ENCODE measurements at places on chromosomes 1 and 21.

DNA sequence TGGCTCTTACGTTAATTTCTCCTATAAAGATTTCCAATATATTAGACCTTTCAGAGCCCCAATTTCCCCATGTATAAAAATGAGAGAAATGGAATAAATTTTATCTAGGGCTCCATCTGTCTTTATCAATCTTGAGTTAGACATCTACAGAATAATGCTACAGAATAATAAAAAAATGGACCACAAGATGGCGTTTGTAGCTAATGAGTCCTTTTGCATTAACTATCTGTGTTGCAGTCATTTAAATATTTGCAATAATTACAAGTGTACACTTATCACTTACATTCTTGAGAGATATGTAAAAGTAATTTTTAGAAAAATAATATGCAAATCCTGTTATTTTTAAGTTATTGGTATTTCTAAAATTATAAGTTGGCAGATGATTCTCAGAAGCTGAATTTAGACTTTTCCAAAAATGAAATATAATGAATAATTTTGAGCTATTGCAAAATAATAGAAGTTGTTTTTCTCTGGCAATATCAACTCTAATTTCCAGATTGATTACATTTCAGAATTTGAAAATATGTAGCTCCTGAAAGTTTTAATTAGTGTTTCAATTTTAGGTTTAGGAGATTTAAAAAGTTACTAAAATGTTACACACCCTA, 87.7 kb downstream of the SNX7 start:
- no peaks in the 10 kb centered on the region for H3K27me3 ChIP-seq
- H3K27ac ChIP-seq: no peak overlapping the region
- H3K36me3 ChIP-seq: no peaks in the 10 kb centered on the region
- H3K4me1 ChIP-seq: no peaks in the 10 kb centered on the region

- no peaks in the 10 kb centered on the region for H3K36me3 ChIP-seq
- peak; percentile 49 for DNase-seq
- peaks cover 10% of the 10 kb centered on the region for H3K4me1 ChIP-seq
- H3K4me3 ChIP-seq: peak overlapping the region; percentile 67
- H3K27ac ChIP-seq: no peak overlapping the region
Measured at GRCh38 chr1:212637902-212638301, 29.3 kb downstream of the ATF3 start.

DNA sequence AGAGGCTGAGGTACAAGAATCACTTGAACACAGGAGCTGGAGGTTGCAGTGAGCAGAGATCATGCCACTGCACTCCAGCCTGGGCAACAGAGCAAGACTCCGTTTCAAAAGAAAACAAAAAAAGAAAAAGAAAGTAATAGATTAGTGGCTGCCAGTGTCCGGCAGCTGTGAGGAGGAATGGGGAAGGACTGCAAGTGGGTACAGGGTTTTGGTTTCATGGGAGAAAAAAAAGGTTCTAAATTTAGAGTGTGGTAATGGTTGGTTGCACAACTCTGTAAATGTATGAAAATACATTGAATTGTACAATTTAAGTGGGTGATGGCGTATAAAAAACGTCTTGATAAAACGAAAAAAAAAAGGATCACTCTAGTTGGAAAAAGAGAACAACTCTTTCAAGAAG, 6.7 kb downstream of the TAF1A start:
- no peaks in the 10 kb centered on the region for H3K4me1 ChIP-seq
- peaks cover 4% of the 10 kb centered on the region for H3K36me3 ChIP-seq
- H3K27me3 ChIP-seq: no peaks in the 10 kb centered on the region
- DNase-seq: no peak
- no peak overlapping the region for H3K27ac ChIP-seq

DNA sequence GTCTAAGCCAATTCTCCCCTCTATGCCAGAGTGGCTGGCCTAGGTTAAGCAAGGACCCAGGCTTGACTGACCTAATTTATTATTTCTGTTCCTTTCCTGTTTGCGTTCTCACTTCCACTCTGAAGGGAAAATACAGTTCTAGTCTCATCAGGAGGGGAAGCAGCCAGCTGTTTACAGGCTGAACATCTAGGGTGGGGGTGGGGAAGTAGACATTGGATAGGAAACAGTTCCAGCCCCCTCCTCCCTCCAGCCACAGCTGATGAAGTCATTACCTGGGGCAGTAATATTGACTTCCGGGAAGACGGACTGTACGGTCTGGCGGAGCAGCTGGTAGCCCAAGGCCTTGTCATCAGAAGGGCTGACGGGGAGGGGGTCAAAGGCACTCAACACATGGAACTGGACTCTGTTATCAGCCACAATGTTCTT, 17.6 kb downstream of the PM20D1 start:
- no peak overlapping the region for H3K27ac ChIP-seq
- H3K4me1 ChIP-seq: peaks cover 3% of the 10 kb centered on the region
- H3K27me3 ChIP-seq: peaks cover 33% of the 10 kb centered on the region
- no peak for DNase-seq
- no peak overlapping the region for H3K4me3 ChIP-seq
- H3K36me3 ChIP-seq: no peaks in the 10 kb centered on the region

DNA sequence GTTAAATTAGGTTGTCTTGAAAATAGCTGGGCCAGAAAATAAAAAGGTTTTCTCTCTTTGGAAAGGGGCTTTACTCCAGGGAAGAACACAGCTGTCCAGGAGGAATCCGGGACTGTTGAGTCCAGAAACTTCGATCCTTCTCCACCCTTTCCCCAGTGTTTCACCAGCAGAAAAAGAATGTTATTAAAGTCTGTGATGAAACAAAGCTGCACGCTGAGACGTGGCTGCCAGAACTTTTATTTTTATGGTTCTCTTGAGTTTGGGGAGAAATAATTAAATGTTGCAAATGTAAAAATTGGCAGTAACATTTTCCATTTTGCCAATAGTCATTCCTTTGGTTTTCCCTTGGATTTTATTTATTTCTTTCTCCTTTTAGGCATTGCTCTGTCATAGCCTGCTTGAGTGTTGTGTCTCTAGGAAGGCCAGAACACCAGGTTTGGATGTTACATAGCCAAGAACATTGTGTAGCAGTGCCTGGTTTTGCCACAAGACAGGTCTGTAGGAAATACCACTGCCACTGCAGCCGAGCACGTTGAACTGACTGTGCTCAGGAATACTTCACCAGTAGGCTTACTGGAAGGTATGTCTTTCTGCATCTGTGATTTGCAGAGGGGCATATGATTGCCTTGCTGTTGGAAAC, 87.4 kb downstream of the ROR1 start:
- H3K4me1 ChIP-seq: peaks cover 4% of the 10 kb centered on the region
- H3K4me3 ChIP-seq: no peak overlapping the region
- H3K27ac ChIP-seq: no peak overlapping the region
- no peaks in the 10 kb centered on the region for H3K36me3 ChIP-seq

DNA sequence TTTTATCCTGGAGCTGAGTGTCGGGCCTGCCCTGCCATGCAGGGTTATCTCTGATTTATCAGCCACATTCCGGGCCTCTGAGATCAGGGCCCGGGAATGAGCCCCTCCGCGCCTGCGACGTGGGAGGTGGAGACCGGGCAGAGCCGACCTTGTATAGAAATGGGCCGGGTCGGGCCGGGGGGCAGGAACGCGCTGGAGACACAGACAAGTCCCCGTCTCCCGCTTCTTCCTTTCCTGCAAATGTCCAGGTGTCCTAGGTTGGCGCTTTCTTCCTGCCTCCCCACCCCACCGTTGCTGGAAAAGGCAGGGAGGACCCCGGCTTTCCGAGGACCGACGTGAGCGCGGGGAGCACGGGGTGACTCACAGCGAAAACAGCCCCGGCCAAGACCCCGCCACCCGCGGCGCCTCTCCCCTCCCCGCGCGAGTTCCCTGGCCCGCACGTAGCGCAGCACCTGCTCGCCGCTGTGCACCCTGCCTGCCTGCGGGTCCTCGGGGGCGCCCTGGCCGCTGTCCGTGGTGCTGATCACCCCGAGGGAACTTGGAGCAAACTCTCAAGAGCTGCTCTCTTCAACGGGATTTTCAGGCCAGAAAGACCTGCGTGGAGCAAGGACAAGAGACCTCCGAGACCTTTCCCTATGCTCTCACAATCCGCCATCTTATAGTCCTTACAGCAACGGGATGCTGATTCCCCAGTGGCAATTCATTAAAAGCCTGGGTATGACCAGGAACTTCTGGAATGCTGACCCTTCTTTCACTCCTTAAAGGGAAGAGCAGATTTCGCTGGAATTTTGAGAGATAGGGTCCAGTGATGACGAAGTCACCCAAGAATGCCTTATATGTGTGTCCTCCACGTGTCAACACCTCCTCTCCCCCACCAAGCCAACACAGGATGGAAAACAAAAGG, 475 bp upstream of the NPPB start:
- no peaks in the 10 kb centered on the region for H3K36me3 ChIP-seq

- H3K4me1 ChIP-seq: peaks cover 1% of the 10 kb centered on the region
- peak overlapping the region; percentile 84 for H3K27ac ChIP-seq
- H3K27me3 ChIP-seq: no peaks in the 10 kb centered on the region
- DNase-seq: peak; percentile 33
- peaks cover 5% of the 10 kb centered on the region for H3K36me3 ChIP-seq
Measured at GRCh38 chr21:26965040-26965906, 1.6 kb downstream of the ADAMTS5 start.

- no peak for DNase-seq
- H3K4me3 ChIP-seq: no peak overlapping the region
- no peaks in the 10 kb centered on the region for H3K4me1 ChIP-seq
- no peaks in the 10 kb centered on the region for H3K36me3 ChIP-seq
Measured at GRCh38 chr1:162210196-162210595, 140.7 kb downstream of the NOS1AP start.

GRCh38 chr21:46605767-46606426, 1.0 kb upstream of the S100B start:
- no peak for DNase-seq
- H3K4me3 ChIP-seq: no peak overlapping the region
- no peak overlapping the region for H3K27ac ChIP-seq
- H3K4me1 ChIP-seq: no peaks in the 10 kb centered on the region
- peaks cover 8% of the 10 kb centered on the region for H3K27me3 ChIP-seq

DNA sequence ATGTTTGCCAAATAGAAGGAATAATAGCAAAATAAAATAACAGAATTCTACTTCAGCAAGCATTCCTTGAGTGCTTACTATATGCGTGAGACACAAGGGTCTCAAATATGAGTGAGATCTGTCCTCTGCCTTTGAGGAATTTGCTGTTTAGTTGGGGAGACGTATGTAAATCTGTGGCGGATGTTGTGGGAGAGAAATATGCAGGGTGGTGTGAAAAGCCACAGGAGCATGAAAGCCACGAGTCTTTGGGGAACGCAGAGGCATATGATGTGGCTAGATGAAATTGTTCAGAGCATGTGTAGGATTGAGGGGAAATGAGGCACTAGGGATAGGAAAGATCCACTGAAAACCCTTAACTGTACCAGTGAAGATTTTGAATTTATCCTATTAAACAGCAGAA, 244.4 kb downstream of the PBX1 start:
- no peaks in the 10 kb centered on the region for H3K4me1 ChIP-seq
- H3K4me3 ChIP-seq: no peak overlapping the region
- DNase-seq: no peak
- H3K36me3 ChIP-seq: peaks cover 4% of the 10 kb centered on the region
- no peak overlapping the region for H3K27ac ChIP-seq

- H3K27me3 ChIP-seq: no peaks in the 10 kb centered on the region
- H3K4me1 ChIP-seq: no peaks in the 10 kb centered on the region
- no peak for DNase-seq
- no peak overlapping the region for H3K27ac ChIP-seq
- no peak overlapping the region for H3K4me3 ChIP-seq
Measured at GRCh38 chr1:67666636-67667035, 18.4 kb upstream of the GADD45A start.

DNA sequence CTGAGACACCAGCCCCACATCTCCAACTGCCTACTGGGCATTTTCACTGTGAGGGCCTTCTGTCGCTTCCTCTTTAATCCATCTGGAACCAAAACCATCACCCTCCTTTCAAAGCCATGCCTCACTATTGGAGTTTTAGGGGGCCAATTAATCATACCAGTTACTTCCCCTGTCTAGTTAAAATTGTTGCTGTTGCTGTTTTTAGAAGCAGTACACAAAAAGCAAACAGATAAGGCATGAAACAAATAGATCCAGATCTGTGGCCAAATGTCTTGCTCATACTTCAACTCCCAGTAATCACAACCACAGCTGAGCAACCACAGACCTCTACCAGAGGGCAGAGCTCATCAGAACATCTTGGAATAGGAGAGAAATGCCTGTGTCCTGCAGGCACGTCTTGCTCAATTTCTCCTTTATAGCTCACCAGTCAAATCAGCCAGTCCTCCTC, 133.8 kb upstream of the C1orf105 start:
- peak; percentile 94 for DNase-seq
- H3K4me3 ChIP-seq: no peak overlapping the region
- H3K4me1 ChIP-seq: no peaks in the 10 kb centered on the region
- H3K27me3 ChIP-seq: no peaks in the 10 kb centered on the region
